ENCODE measurements at places on chromosomes 3 and 15.

DNA sequence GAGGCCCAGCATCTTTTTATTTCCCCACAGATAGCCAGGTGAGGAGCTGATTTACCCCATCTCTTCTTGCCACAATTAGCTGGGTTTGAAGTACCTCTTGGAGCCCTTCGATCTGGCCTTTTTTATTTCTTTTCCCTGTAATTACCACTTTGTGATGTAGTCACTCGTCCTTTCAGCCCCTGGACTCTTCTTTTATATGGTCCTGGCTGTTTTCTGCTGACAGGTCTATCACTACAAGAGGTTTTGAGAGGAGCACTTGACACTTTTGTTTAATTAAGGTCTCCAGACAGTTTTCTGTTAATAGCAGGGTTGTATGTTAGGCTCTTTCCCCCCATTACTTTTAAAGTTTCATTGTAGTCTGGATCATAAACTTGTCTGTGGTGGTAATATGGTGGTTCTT, 11.8 kb downstream of the ATXN7 start:
- DNase-seq: no peak

GRCh38 chr15:48085591-48085930, 35.2 kb upstream of the SLC24A5 start:
- DNase-seq: no peak

DNA sequence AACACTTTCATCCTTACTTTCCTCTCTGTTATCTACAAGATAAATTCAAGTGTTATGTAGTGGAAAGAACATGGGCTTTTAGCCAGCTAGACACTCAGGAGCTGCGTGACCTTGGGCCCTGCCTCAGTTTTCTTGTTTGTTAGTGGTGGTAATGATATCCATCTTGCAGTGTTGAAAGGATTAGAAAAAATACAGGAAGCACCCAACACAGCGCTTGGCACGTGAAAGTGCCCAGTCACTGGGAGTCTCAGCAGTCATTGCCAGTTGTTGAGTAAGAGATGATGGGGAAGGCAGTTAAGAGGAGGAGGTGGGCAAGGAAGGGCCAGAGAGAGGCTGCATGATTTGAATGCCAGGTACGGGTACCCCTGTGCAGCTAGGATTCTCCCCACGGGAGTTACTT, 5.3 kb downstream of the PDIA5 start:
- no peak for DNase-seq

- no peak for DNase-seq
Measured at GRCh38 chr15:98501192-98501591, 147.1 kb upstream of the IGF1R start.

GRCh38 chr3:114454551-114455251, 160.9 kb downstream of the TIGIT start:
- DNase-seq: no peak

DNA sequence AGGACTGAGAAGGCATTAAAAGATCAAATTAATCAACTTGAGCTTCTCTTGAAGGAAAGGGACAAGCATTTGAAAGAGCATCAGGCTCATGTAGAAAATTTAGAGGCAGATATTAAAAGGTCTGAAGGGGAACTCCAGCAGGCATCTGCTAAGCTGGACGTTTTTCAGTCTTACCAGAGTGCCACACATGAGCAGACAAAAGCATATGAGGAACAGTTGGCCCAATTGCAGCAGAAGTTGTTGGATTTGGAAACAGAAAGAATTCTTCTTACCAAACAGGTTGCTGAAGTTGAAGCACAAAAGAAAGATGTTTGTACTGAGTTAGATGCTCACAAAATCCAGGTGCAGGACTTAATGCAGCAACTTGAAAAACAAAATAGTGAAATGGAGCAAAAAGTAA, 149.7 kb upstream of the LRRFIP2 start:
- DNase-seq: no peak

DNA sequence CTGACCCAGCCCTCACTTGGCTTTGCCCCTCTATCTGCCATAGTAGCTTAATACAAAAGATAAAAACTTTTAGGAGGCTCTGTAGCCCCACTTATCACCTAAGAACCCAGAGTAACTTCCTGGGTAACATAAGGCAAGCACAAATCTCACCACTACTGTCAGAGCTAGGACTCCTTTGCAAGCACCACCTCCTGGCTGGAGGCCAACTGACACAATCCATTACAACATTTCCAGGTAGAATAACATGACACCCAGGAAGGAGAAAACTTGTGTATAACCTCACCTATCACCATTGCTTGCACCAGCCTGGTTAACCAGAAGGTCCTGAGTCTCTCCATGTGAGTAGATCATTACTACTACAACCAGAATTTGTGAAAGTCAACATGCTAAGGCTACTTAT, 230.0 kb downstream of the TUSC7 start:
- no peak for DNase-seq

DNA sequence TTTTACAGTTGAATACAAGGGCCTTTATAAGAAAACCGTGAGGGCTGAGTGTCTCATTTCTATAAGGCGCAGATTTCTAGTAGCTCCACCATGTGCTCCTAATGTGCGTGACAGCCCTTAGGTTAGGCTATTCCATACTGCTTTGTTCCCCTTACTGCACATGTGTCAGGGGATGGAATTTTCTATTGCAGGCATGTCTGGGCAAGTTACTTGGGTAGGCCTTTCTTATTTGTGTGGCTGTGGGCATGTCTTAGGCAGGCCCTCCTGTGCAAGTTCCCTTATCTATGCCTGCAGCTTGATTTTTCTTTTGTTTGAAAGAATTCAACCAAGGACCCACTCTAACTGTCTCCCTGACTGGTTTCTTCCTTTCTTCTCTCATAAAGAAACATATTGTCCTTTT, 434.2 kb upstream of the CNTN3 start:
- no peak for DNase-seq

DNA sequence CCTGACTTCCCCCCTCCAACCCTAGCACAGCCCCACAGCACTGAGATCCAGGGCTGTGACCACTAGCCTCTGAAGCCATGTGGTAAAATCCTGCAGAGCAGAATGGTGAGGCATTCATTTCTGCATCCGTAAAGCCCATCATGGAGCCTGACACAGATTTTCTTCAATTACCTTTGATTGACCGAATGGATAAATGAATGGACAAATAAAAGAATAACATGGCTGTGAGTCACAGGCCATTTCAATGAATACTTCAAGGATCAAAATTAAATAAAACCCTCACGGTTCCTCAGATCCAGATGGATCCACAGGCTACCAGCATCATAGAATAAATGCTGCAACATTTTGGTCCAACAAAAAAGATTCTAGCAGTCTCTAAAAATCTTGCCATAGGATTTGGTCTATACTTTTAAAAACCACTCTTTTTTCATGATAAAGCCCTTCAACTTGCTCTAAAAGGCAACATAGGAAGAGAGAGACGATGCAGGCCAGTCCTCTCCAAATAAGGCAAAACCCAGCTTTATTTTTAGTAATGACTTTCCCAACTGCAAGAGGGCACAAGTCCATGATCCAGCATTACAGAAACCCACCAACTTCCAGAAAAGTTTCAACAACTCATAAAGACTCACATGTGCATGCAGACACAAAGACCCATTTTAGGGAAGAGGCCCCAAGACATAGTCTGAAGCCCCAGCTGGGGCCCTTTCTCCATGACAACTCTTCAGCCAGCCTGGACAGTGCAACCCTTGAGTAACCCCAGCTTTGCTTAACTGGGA, 52.4 kb upstream of the MRPS22 start:
- no peak for DNase-seq

- DNase-seq: no peak
Measured at GRCh38 chr15:69469467-69470201, 17.0 kb downstream of the RPLP1 start.

DNA sequence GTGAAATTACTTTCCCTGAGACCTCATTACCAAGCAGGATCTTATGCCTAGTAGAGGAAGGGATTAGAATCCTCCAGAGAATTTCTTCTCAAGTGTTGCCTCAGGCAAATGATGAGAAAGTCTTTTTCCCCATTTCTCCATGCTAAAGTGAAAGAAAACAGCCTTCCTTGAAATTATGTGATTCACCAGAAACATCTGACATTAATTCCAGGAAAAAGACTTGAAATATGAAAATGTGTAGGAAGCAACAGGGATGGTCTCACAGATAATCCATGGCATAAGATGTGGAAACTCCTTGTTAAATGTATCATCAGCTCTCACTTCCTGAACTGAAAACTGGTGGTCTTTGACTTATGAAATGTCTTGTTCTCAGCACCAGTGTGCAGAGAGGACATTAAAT, 17.9 kb upstream of the ABI3BP start:
- DNase-seq: no peak

GRCh38 chr3:126473292-126474168, 2.2 kb downstream of the ZXDC start:
- no peak for DNase-seq

DNA sequence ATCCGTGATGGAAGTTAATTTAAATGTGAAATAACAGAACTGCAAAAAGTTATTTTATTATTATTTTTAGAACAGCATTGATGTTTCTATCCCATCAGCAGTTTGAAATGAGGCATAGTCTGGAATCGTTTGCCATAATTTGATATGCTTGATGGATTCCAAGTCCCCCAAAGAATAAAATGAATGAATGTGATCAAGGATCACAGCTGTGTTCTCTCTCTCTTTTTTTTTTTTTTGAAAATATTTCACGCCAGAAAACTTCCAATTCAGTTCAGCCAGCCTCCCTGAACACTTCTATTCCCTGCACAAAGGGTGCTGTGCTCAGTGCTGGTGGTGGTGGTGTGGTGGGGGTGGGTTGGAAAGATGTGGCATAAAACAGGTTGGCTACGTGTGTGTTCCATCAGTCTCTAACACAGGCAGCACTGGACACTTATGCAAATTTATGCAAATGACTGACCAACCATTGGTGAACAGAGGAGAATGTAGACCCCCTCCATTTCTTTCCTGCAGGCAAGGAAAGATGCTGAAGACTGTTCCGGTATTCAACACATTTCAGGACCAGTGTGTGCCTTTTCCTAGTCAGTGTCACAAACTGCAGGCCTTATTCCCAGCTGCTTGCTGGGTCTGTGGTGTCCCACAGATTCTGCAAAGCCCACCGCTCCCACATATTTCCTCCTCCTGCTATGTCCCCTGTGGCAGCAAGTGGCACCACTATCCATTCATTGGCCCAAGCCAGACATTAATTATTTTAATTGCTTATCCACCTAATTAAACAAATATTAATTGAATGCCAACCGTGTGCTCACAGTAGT, 10.6 kb downstream of the ARNT2 start:
- DNase-seq: no peak

DNA sequence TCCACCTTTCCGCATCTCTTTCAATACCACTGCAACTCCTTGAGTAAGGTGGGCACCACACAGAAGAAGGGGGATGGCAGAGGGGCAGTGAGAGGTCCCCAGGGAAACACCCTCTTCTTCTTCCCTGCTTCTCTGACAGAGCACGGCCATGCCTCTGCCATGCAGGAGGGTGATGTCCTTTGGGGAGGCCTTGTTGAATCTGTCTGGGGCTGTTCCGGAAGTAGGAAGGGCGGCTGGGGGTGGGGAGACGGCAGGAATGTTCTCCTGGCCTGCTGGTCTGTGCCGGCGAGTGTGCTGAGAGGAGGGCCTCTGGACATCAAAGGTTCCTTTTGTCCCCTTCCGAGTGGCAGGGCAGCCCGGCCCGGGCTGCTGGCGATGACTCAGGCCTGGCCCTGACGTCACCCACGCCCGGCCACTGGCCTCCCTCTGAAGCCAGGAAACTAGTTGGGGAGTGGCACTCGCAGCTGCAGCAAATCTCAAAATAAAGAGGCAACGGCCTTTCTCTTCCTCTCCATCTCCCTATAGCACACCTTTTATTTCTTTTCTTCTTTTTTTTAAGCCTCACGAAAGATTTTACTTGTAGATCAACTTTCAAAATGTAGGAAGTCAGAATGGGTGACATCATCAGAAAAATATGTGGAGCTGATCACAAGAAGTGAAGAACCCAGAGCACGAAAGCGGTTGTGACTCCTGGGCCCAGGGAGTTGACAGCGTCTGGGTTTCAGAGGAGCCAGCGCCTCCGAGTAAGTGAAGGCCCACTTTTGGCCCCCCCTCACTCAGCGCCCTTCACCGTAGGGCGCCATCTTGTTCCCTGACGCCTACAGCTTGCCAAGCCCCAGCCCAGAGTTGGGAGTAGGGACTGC, at the start of gene ZBTB38:
ZBTB38 (plus strand) TSS at position 443 of the 863 bp plus-strand sequence. CDS start 73,885 bp downstream, outside the sequence.
- peak; percentile 95 for DNase-seq

DNA sequence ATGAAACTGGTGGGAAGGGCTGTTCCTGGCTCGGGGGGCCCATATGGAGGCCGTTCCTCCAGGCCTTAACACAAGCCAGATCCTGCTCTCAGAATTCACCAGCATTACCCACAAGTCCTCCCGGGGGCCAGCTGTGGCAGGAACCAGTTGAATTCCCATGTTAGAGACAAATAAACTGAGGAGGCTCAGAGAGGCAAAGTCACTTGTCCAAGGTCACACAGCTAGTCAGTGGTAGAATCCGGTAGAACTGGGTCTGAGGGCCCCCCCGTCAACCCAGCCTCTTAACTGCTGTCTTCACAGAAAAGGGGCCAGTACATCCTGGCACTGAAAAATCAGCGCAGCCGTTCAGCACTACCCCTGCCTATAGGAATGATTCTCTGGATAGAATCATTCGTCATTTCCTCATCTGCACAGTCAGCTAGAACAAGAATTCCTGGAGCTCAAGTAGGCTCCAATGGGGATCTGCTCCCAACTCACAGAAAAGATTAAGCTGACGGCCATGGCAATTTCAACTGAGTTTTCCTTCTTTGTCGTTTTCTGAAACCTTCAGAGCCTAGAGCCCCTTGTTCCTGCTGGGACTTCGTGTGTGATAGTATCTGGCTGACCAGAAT, 12.2 kb upstream of the TSEN2 start:
- no peak for DNase-seq

DNA sequence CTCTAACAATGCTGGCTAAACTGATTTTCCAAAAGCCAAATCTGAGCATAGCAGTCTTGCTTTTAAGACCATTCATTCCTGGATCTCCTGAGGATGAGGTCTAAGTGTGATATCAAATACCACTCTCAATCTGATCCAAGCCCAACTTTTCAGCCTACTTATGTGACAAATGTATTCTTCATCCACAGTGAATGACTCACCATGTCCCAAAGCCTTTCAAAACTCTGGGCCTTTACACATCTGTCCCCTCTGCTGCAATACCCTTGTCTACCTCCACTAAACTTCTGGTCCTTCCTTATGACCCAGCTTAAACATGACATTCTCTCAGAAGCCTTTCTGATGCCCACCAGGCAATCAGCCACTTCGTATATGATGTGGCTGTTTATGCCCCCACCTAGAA, 4.6 kb downstream of the ANAPC13 start:
- DNase-seq: no peak

GRCh38 chr3:146159037-146159436, 1.9 kb downstream of the PLOD2 start:
- DNase-seq: no peak

DNA sequence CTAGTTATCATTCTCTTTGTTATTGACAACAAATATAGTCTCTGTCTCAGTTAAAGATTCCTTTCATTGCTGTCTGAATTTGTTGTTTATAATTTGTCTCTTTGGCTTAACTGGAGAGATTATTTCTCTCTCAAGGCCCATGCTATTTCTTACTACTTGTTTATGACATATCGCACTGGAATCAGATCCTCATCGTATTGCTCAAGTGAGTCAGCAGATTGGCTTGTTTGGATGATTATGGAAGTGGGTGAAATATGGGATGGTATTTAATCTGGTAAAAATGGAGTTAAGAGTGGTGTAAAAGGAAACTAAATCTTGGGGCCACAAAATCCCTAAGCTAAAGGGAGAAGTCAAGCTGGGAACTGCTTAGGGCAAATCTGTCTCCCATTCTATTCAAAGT, 613.1 kb downstream of the SI start:
- DNase-seq: no peak

- DNase-seq: no peak
Measured at GRCh38 chr15:99185414-99186130, 63.8 kb downstream of the TTC23 start.
